CD4-positive, alpha-beta T cell treated with Interleukin-17A for 4 hours (primary cell): ENCODE measurements at places on chromosomes 1 and 21.

GRCh38 chr21:45559216-45560105 is 17.2 kb upstream of the SLC19A1 start:
- DNase-seq: no peak

DNA sequence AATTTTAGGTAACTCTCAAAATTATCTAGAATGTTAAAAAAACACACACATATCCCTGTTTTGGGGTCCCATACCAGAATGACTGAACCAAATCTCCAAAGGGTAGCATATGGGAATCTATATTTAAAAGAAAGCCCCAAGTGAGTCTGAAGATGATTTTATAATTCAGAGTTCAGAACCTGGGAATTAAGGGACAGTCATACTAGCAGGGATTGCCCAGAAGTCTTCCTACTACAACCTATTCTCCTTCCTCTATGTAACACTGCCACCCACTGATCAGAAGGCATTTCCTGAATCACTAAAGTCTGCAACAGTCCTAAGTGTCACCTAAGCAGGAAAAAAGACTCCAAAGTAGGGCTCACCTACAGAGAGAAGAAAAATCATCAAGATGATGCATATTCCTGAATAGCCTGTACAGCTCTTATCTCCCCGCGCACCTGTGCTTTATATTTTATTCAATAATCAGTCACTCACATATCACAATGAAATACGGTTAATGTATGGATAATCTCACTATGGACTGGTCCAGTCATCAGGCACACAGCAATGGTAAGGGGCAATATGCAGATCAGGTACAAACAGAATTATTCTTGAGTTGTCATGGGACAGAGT is 4.9 kb downstream of the RGS1 start:
- DNase-seq: peak; percentile 34

- no peak for DNase-seq
Measured at GRCh38 chr1:186994897-186995296, 166.1 kb downstream of the PLA2G4A start.

GRCh38 chr1:76336931-76337371 is 262.4 kb downstream of the ST6GALNAC3 start:
- no peak for DNase-seq

DNA sequence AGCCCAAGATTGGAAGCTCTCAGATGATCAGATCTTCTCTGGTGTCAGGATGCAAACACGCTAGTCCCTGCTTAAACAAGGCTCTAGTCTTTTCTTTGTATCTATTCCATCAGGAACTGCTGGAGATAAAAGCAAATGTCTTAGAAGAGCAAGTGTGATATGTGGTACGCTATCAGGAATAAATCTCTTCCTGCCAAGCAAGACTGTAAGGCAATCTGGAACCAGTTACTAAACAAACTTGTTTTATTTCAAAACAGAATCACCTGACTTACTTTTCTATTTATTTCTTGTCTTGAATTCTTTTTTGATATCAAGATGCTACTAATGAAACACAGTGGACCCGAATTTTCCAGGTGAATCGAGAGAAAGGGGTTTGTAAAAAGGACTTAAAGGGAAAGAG is 139.9 kb upstream of the ZNF644 start:
- no peak for DNase-seq

- DNase-seq: no peak
Measured at GRCh38 chr1:153032073-153032472, 1.1 kb downstream of the SPRR1B start.

- DNase-seq: no peak
Measured at GRCh38 chr1:226496453-226497015, 52.0 kb upstream of the STUM start.
